Kasumi-1 (cell line): ENCODE measurements at places on chromosomes 3 and 15.
A peak's percentile ranks its signal among the peaks of the same experiment; 100 is the strongest.

- peak; percentile 22 for DNase-seq
Measured at GRCh38 chr15:90836296-90836871, 32.0 kb upstream of the FURIN start.

- DNase-seq = no peak
Measured at GRCh38 chr3:135930255-135930654, 35.3 kb upstream of the PPP2R3A start.

DNA sequence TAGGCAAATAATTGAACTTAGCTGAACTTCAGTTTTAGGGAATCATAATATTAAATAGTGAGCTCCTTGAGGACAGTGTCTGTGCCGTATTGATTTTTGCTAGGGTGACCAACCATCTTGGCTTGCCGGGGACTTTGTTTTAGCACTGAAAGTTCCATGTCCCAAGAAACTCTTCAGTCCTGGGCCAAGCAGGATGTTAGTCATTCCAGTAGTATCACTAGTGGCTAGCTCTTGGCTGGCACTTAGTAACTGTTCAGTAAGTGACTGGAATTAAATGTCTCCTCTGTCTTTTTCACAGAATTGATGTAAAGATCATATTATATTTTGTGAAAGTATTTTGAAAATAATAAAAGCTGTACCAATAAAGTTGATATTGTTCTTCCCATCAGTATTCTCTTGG lies 42.3 kb downstream of the RSRC1 start:
- no peak for DNase-seq

DNA sequence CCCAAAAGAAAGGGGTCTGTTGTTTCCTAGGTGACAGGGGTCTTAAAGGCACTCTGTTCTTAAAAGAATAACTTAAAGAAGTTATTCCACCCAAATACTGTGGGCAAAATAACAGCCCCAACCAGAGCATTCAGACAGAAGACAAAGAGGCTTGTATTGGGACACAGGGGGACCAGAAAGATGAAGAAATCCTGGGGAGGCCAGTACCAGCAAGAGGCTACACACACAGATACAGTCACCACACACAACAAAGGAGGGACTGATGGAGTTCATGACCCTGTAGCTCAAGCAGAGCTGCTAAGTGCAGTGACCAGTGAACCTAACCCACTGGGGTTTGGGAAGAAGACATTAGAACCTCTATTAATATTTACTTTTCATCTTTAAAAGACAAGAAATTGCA lies 59.0 kb downstream of the MTHFS start:
- no peak for DNase-seq

- no peak for DNase-seq
Measured at GRCh38 chr3:114741066-114741465, 406.0 kb downstream of the ZBTB20 start.

- peak; percentile 12 for DNase-seq
Measured at GRCh38 chr3:16801698-16802097, 83.1 kb upstream of the PLCL2 start.

DNA sequence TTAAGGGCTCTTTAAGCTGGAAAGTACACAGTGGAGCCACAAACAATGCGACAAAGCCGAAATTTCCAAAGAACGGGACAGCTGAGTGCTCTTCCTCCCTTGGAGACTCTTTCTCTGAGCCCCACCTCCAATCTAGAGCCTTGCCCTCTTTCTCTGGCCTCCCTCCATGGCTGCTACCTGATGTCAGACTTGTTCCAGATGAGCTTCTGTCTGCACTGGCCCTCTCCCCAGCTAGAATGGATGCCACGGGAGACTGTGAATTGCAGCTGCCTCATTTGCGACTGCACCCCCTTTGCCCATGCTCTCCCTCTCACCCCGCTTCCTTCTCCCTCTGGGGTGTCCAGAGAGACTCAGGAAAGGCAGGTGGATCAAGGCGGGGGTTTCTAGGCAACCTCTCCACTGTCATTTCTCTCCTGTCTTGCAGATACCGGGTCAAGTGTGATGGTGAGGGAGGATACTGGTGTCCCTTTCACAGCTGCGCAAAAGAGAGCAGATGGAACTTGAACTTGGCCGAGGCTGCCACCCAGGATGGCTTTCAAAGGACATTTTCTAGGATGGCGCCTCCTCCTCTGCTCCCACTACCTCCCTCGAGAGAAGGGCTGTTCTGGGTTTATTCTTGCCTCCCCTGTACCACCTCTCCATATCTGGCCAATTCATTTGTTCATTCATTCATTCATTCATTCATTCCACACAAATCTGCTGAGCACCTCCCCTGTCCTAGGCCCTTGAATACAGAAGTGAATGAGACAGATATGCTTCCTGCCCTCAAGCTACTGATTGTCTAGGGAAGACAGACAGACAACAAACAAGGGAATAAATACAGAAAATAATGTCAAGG lies 12.8 kb downstream of the ATP2B2 start:
- no peak for DNase-seq
